ENCODE measurements at places on chromosomes 3 and 15. TPM values are rescaled to one million over a fixed set of nuclear protein-coding genes. Genes with fewer than 3 reads are reported as not detected.

Gene KNL1
- total RNA-seq: 39.5 TPM

Gene PLSCR5
- total RNA-seq: not detected

Gene BFSP2
- not detected for total RNA-seq

Gene CCR9
- total RNA-seq: not detected

Gene NPAP1
- total RNA-seq: 0.58 TPM

Gene OR5K2
- not detected for total RNA-seq

Gene CCDC50
- 83.7 TPM for total RNA-seq

Gene SELENOT
- 76.5 TPM for total RNA-seq

Gene PDCD7
- 18.3 TPM for total RNA-seq

Gene GP9
- not detected for total RNA-seq

Gene TMCC1
- 44.1 TPM for total RNA-seq

- no peak for DNase-seq
Measured at GRCh38 chr15:63420333-63420747, 38.7 kb upstream of the CA12 start.

- no peak for DNase-seq
Measured at GRCh38 chr15:71730277-71731144, 79.8 kb upstream of the NR2E3 start.

DNA sequence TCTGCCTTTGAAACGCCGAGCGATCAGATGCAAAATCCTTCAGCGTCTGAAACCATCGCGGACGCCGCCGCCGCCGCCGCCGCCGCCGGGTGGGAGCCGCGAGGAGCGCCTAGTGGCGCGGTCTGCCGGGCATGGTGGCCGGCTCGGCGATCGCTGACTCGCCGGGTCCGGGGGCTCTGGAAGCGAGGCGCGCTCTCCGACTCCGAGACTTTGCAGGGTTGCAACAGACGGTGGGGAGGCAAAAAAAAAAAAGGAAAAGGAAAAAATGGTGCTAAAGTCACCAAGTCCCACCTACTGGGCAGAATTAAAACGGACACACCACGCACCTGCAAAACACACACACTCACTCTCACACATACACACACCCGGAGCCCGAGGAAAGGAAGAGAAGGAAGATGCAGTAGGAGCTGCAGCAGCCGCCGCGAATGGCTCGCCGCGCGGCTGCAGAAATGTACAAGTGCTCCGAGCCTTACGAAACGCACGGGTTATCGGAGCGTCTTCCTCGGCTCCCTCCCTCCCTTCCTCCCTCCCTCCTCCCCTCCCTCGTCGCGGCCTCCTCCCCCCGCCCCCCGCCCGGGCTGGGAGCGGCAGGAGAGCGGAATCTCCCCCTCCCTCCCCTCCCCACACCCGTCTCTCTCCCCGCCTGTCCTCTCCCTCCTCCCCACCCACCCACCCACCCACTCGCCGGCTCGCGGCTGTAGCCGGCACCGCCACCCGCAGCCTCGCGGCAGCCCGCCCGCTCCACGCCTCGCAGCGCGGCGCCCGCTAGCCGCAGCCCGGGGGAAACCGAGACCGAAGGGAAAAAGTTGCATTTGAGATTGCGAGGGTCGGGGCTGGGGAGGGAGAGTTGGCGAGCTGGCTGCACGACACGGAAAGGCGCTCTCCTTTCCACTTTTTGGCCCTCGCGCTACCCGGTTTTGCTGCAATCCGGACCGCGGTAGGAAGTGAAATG lies at the start of gene NTRK3:
NTRK3 (minus strand) TSS at position 461 of the 952 bp plus-strand sequence. CDS start 586 bp downstream, outside the sequence.
- no peak for DNase-seq

DNA sequence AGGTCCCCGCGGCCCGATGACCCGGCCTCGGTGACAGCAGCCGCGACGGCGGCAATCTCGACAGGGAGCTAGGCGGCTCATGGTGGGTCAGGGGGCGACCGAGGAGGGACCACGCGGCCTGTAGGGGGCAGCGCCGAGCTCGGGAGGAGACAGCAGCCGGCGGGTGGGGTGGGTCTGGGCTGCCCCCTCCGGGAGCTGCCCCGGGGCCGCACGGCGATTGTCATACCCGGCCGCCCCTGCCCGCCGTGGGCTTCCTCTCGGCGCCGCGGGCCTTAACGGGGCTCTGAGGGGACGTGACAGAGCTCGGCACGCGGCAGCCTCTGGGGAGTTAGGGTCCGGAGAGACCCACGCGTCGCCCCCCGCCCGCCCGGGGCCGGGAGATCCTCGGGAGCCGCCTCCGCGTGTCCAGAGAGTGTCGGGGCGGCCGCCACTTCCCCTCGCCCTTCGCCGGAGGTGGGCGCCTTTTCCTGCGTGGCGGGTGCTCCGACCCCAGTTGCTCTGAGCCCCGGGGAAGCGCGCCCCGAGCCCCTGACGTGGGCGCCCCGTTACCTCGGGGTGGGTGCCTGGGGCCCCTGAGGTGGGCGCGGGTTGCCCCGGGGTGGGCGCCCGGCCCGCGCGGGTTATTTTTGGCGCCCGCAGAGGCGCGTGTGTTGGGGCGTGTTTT lies 539 bp upstream of the PLCL2 start:
- DNase-seq: no peak

GRCh38 chr15:48447657-48448056 lies 116.4 kb downstream of the DUT start:
- DNase-seq: no peak

- DNase-seq: no peak
Measured at GRCh38 chr3:34300621-34301020, 502.2 kb downstream of the PDCD6IP start.

DNA sequence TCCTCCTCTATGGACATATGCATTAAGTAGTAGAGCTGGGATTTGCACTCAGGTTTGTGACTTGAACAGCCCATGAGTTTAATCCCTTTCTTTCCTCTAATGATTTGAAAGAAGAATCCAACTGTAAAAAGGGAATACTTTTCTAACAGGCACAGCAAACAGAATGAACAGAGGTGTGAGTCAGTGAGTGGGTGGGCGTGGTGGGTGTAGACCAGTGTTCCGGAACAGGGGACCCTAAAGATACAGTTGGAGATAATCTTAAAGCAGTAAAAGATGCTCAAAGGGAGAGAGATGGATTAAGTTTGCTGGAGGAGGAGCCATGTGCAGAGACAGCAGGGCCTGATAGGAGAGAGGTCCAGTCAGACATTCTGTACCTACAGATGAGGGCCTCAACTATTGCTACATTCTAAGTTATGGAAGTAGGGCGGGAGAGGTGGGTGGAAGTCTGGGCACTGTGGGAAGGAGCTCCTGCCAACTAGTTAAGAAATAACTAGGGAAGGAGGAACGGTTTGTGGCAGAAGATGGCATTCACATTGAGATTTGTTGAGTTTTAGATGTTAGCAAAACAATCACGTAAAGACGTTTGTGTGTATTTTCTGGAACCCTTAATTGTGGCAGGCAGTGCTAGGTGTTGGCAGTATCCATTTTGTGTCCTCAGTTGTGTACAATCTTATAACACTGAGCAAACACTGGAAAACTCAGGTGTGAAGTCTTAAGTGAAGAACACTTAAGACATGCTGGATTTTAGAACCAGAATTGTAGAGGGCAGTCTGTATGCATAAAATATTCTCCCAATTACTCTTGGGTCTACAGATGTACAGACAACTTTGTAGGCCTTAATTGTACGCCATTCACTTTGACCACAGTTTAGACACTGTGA lies 511.0 kb downstream of the GRM7 start:
- no peak for DNase-seq

DNA sequence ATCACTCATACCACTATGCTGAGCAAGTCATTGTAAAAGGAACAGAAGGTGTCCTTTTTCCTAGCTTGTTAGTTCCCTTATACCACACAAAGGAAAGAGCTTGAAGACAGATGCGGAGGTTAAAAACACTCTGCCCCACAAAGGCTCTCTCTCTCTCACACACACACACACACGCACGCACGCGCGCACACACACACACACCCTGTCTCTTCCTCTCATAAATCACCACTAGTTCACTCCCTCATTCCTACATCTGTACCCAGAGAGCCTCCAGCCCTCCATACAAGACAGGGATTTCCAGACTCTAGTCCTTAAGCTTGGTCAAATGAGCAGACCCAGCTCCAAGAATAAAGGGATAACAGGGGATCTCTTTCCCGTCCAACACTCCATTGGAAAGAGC lies 120.1 kb upstream of the THBS1 start:
- no peak for DNase-seq

DNA sequence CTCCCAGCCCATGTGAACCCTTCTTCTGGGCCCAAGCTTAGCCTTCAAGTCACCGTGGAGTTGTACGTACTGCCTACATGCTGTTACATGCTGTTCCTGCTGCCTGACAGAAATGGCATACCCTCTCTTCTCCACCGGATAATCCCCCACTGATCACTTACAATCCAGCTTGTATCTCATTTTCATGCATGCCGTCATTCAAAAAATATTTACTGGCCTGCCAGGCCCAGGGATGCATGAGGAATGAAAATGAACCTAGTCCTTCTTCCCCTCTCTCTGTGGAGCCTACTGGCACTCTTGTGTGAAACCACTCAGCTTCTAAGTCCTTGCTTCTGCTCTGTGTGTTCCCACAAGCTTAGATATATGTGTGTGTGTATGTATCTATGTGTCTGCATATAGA lies 60.6 kb downstream of the WNT5A start:
- no peak for DNase-seq

GRCh38 chr3:171829841-171830517 lies 13.2 kb upstream of the TMEM212 start:
- no peak for DNase-seq

GRCh38 chr3:147389717-147390116 lies 16.6 kb downstream of the ZIC4 start:
- no peak for DNase-seq

DNA sequence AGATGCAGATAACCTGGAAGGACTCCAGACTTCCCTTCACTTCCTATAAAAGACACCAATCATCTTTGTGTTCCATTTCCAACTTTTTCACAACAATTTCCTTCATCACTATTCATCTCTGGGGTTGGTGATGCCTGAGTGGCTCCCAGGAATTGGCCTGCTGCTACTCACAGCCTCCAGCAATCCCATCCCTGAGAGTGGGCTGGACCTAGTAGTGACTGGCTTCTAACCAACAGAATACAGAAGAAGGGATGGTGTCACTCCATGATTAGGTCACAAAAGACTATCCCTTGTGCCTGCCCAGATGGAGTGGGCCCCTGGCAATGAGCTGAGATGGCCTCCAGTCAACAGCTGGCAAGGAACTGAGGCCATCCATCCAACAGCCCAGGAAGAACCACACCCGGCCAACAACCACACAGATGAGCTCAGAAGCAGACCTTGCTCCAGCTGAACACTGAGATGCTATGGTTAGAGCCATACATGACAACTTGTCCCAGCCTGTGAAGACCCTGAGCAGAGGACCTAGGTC lies 20.9 kb downstream of the OCA2 start:
- no peak for DNase-seq

DNA sequence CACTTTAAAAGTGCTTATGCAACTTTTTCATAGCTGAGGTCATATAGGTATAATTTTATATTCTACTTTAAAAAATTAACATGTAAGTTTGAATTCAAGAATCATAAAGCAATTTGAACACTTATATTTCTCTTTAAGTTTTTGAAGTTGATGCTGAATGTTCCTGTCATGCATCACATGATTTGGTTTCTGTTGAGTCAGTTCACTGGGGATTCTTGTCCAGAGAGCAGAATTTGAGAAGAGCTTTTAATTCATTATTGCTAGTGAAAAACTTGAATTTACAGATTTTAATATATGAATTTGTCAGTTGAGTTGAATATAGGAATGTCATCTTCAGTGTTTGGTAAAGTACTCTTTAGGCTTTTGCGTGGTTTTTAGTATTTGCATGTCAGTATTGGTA lies 7.9 kb downstream of the SLC25A26 start:
- DNase-seq: no peak

DNA sequence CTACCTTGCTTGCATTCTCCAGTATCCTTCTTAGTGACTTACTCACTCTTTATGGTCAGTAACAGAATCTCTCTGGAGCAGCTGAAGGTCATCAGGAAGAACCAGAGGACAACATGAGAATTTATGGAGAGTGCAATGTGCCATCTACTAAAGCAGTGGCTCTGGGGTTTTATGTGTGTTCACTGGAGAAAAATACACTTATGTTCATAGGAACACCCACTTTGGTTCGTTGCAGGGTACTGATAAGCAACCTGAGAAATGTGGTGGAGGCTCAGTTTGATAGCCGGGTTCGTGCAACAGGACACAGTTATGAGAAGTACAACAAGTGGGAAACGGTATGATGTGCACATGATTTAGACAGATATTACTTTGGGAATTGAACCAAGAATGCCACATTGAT lies 12.8 kb downstream of the CPB1 start:
- DNase-seq: no peak

DNA sequence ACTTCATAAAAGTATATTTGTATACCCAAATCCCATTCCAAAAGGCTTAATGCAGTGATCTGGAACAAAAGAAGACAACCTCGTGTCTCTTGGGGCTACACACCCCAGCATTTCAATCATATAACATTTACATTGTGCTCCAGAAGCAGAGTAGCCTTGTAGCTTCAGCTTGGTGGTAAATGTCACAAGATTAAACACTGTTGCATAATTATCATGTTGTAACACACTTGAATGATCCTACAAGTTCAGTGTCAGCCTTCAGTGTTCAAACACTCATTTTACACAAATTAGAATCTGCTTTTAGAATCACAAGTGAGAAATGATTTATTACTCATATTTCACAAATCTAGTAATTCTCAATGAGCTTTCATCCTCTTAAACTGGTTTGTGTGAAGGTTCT lies 122.6 kb downstream of the CNTN3 start:
- no peak for DNase-seq

GRCh38 chr3:3227640-3228039 lies 48.1 kb upstream of the CRBN start:
- DNase-seq: no peak

- no peak for DNase-seq
Measured at GRCh38 chr3:138835397-138835757, 649 bp upstream of the PIK3CB start.

GRCh38 chr15:66581972-66582537 lies 16.3 kb upstream of the LCTL start:
- no peak for DNase-seq

- no peak for DNase-seq
Measured at GRCh38 chr3:62110443-62111225, 262.7 kb downstream of the FEZF2 start.

DNA sequence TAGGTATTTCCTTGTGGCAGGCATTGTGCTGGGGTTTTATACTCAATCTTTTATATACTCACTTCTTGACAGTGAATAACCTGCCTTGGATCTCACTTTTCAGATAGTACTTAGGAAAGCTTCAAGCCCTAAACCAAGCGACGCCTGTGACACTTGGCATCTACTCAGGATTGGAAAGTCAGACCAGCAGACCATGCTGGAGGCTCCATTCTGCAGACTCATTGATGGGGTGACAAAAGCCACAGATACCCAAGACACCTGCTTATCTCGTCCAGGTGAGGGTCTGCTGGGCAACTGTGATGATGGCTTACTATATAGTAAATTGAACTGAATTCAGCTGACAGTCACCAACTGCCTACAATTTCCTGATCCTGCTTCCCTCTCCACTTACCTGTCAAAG lies 79.4 kb upstream of the MRPS22 start:
- DNase-seq: no peak

- DNase-seq: no peak
Measured at GRCh38 chr3:195820186-195820585, 8.5 kb upstream of the MUC4 start.

GRCh38 chr15:83558146-83558545 lies 95.8 kb upstream of the ADAMTSL3 start:
- no peak for DNase-seq

All from urinary bladder (tissue), 4 donors.